ENCODE measurements at places on chromosomes 7 and 10. TPM values are rescaled to one million over a fixed set of nuclear protein-coding genes. Genes with fewer than 3 reads are reported as not detected.

Gene HDAC9
- 7.6 TPM for total RNA-seq

Gene BMPER
- total RNA-seq, result 1.1 TPM

Gene FAM25G
- total RNA-seq, result not detected

Gene ARMC3
- not detected for total RNA-seq

Gene KIN
- total RNA-seq, result 6.0 TPM

Gene SVIL
- 84.1 TPM for total RNA-seq
